ENCODE measurements at places on chromosomes 4 and X. TPM values are rescaled to one million over a fixed set of nuclear protein-coding genes. Genes with fewer than 3 reads are reported as not detected.

DNA sequence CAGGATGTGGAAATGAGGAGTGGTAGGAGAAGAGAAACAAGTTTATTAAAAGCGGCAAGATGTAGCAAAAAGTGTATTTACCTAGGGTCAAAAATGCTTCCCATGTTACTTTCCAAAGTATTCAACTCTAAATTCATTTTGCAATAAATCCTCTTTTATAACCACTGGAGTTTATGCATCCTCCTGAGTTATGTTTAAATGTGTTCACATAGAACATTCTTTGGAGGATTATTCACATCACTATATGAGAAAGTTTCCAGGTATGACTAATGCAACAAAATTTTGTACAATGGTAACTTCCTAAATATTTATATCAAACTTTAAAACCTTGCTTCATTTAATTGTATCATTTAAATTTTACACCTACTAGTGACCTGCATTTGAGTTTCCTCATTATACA lies 870.6 kb upstream of the SLIT2 start:
- H3K27ac ChIP-seq: no peak overlapping the region
- H3K27me3 ChIP-seq: no peaks in the 10 kb centered on the region
- no peaks in the 10 kb centered on the region for H3K36me3 ChIP-seq
- no peaks in the 10 kb centered on the region for H3K4me1 ChIP-seq
- no peak overlapping the region for H3K4me3 ChIP-seq

DNA sequence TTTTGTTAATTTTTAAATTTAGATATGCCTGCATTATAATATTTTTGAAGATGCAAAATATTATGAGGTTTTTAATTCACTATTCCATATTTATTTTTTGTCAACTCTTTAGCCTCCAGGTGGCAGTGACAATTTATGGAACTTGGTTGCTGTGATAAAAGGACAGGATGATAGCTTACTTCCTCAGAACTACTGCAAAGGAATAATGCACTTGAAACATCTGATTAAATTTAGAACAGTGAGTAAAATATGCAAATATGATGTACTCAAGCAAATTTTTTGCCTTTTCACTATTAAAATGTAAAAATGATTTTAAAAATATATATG lies 45.1 kb downstream of the SPATA4 start:
- H3K27ac ChIP-seq: no peak overlapping the region
- H3K4me1 ChIP-seq: no peaks in the 10 kb centered on the region
- no peaks in the 10 kb centered on the region for H3K36me3 ChIP-seq
- no peak for DNase-seq
- H3K4me3 ChIP-seq: no peak overlapping the region
- no peaks in the 10 kb centered on the region for H3K27me3 ChIP-seq

The ATP2B3 gene
- total RNA-seq: not detected

DNA sequence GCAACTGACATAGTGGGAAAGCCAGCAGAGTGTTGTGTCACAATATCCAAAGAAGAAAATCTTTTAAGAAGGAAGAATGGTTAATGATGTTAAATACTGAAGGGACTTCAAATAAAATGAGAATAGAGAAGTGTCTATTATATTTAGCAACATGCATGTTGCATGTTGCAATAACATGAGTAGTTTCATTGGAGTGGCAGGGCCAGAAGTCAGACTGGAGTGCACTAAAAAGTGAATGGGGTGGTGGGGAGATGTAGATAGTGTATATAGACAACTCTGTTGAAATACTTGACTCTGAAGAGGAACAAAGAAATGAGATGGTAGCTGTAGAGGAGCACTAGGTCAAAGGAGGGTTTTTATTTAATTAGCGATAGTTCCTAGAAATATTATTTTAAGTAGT lies 9.5 kb upstream of the AMMECR1 start:
- H3K4me1 ChIP-seq: no peaks in the 10 kb centered on the region
- no peak overlapping the region for H3K27ac ChIP-seq
- no peak for DNase-seq
- H3K27me3 ChIP-seq: no peaks in the 10 kb centered on the region

The ELF2 gene
- total RNA-seq: 63.1 TPM

DNA sequence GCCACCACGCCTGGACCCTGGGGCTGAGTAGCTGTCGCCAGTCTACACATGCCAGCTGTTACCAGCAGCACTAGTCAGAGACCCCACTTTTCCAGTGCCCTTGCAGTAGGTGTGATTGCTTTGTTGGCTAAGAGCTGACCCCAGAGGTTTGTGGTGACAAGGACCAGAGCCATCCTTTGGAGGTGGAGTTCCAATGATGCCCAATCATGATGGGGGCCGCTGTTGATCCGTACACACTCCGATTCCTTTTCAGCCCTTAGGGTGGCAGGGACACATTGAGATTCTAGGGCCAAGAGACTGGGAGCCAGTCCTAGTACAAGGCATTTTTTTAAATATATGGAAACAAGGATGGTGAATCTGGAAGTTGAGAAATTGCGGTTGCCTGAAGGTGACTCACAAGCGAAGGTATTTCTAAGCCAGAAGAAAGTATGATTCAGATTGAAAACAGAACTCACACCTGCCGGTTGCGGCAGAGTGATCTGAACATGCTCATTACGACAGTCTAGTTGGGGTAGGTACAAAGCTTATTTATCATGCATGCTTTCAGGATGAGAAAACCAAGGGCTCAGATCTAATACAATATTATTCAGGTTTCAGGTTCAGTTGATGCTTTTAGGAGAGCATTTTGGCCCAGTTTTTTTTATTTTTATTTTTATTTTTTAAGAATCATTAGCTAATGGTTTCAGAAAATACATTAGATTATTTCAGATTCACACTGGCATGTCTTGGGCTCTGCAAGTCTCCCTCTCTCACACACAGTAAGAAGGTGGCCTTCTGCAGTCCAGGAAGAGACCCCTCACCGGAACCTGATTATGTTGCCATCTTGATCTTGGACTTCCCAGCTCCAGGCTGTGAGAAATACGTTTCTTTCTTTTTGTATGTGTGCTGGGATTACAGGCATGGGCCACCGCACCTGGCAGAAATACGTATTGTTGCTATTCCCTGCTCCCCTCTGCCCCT lies 43.4 kb downstream of the SHROOM2 start:
- no peak overlapping the region for H3K27ac ChIP-seq
- no peaks in the 10 kb centered on the region for H3K36me3 ChIP-seq
- no peak for DNase-seq
- no peak overlapping the region for H3K4me3 ChIP-seq
- no peaks in the 10 kb centered on the region for H3K27me3 ChIP-seq

The SOX3 gene
- not detected for total RNA-seq

DNA sequence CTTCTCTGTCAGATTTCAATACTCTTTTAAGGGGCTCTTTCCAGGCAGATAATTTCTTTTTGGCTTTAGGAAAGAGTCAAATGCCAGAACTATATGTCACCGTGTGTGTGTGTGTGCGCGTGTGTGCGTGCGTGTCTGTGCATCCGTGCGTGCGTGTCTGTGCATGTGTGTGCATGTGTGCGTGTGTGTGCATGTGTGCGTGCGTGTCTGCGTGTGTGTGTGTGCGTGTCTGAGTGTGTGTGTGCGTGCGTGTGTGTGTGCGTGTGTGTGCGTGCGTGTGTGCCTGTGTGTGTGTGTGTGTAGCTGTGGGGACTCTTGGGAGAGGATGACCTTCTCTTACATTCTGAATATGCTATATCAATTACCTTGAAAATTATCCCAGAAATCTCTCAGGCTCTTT lies 441.6 kb downstream of the SLITRK2 start:
- H3K36me3 ChIP-seq: no peaks in the 10 kb centered on the region
- no peak overlapping the region for H3K4me3 ChIP-seq
- no peaks in the 10 kb centered on the region for H3K4me1 ChIP-seq

The PRKX gene
- 38.8 TPM for total RNA-seq

The TEX11 gene
- not detected for total RNA-seq

DNA sequence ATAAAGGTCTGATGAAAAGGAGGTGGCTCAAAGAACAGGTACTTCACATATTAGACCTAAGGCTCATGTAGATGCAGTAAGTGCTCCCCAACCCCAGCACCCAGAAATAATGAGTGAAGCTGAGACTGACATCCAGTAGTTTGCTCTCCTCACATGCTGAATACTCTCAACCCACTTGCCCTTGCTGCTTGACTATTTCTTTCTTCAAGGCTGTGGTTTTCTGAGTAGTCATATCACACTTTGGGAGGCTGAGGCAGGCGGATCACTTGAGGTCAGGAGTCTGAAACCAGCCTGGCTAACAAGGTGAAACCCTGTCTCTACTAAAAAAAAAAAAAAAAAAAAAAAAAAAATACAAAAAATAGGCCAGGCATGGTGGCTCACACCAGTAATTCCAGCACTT lies 51.5 kb upstream of the PRPS1 start:
- no peaks in the 10 kb centered on the region for H3K27me3 ChIP-seq
- no peaks in the 10 kb centered on the region for H3K36me3 ChIP-seq
- no peak for DNase-seq

GRCh38 chr4:140028676-140029517 lies 125.1 kb downstream of the MAML3 start:
- H3K27ac ChIP-seq: peak overlapping the region; percentile 0
- no peak for DNase-seq
- H3K4me1 ChIP-seq: peaks cover 3% of the 10 kb centered on the region
- H3K36me3 ChIP-seq: no peaks in the 10 kb centered on the region

DNA sequence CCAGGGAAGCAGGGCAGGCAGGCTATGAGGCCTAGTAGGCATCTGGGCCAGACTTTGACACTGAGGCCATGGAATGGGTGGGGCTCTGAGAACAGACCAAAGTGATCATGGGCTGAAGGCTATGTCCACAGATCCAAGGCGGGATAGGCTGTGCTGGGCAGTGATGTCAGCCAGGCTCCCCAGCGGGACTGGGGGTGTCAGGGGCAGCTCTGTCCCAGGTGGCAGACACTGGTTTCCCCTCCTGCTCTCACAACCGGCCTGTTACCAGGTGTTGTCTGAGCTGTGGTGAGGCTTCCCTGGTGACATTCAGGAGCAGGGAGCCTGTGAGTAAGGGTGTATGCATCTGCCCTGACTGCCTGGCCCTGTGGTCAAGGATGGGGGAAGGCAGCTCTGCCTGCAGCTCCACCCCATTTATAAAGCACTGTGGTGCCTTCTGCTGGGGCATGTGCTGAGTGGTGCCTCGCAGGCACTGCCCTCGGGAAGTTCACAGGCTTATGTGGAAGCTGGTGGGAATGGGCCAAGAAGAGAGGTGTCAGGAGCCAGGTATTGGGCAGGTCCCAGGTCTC lies 2.9 kb downstream of the IL9R start:
- no peak overlapping the region for H3K27ac ChIP-seq
- H3K27me3 ChIP-seq: no peaks in the 10 kb centered on the region
- peaks cover 17% of the 10 kb centered on the region for H3K4me1 ChIP-seq
- no peak for DNase-seq
- H3K36me3 ChIP-seq: no peaks in the 10 kb centered on the region

DNA sequence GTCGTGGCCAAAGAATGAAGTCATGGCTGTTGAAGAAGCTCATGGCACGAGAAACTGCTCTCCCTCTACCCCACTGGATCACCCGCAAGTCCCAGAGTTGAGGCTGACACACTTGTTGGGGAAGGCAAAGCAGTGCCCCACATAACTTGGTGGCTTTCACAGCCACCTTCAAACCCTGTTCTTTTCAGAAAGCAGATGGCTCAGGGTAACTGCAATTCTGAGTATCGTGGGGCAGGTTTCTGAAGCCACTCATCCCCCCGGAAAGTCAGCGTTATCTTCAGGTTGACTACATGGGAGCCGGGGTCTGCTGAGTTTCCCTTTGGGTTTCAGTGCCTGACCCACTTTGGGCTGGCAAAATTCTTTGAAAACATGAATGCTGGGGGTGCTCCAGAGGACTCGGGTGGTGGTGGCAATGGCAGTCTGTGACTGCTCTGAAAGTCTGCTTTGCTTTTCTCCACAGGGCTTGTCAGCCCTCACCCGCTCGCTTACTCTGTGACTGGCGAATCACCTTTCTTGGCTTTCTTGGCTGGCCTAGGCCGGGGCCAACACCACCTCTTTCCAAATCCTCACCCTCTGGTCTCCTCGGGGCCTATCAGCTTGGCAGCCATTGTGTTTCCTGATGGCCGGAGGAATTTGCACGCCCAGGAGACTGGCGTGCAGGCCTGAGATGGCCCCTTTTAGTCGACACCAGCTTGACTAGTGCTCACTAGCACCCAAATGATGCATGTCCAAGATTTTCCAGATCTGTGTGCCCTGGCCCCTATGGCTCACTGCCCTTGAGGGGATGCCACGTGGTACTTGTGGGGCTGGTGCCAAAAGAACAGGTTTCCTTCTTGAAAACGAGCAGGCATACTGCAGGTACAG lies 7.3 kb downstream of the PPP1R3F start:
- peak overlapping the region; percentile 89 for H3K27ac ChIP-seq
- H3K27me3 ChIP-seq: no peaks in the 10 kb centered on the region
- H3K4me3 ChIP-seq: peak overlapping the region; percentile 63
- no peak for DNase-seq
- peaks cover 82% of the 10 kb centered on the region for H3K4me1 ChIP-seq

- no peak overlapping the region for H3K4me3 ChIP-seq
- no peak overlapping the region for H3K27ac ChIP-seq
- H3K27me3 ChIP-seq: no peaks in the 10 kb centered on the region
- no peak for DNase-seq
Observed at GRCh38 chr4:85676850-85677590, 202.1 kb downstream of the ARHGAP24 start.

- DNase-seq: no peak
- peaks cover 93% of the 10 kb centered on the region for H3K4me1 ChIP-seq
- H3K36me3 ChIP-seq: peaks cover 10% of the 10 kb centered on the region
- peak overlapping the region; percentile 97 for H3K27ac ChIP-seq
- peak overlapping the region; percentile 83 for H3K4me3 ChIP-seq
- no peaks in the 10 kb centered on the region for H3K27me3 ChIP-seq
Observed at GRCh38 chr4:108135549-108136209, 33.1 kb downstream of the LEF1 start.

GRCh38 chrX:10628906-10629305 lies 8.5 kb upstream of the MID1 start:
- H3K36me3 ChIP-seq: no peaks in the 10 kb centered on the region
- H3K4me1 ChIP-seq: no peaks in the 10 kb centered on the region

DNA sequence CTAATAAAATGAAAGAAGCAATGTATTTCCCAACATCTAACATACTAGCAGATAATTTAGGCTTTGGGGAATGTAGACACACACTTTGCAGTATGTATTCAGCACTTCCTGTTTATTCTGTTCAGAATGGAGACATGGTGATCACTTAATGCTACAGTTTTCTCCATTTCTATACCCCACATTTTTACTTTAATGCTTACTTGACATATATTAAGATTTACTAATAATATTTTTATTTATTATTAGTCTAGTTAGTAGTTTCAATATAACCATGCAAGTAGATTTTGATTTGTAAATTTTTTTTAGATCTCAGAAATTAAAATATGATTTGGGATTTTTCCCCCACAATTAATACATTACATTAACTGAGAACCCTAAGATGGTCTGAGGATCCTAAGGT lies 98.4 kb downstream of the PRSS12 start:
- no peak overlapping the region for H3K27ac ChIP-seq
- H3K4me3 ChIP-seq: no peak overlapping the region
- no peaks in the 10 kb centered on the region for H3K27me3 ChIP-seq
- no peak for DNase-seq
- no peaks in the 10 kb centered on the region for H3K36me3 ChIP-seq

DNA sequence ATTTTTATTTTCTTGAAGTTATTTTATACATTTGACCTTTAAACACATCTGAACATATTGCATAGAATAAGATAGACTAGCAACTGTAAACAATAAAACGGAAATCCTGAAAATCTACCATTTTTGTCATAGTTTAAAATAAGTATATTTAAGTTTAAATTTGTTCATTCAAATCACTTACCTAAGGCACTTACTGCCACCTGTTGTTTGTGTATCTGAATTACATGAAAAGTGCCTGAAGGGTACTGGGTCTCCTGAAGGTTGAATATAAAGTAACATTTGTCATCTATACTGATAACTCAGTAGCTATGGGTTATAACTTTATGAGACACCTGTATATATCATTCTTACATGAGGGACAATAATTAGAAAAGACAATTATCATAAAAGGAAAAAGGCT lies 38.6 kb downstream of the TRPC5 start:
- no peaks in the 10 kb centered on the region for H3K36me3 ChIP-seq
- H3K4me1 ChIP-seq: no peaks in the 10 kb centered on the region
- H3K27ac ChIP-seq: no peak overlapping the region
- H3K27me3 ChIP-seq: peaks cover 7% of the 10 kb centered on the region
- H3K4me3 ChIP-seq: no peak overlapping the region

The G3BP2 gene
- 190 TPM for total RNA-seq

The CSAG3 gene
- not detected for total RNA-seq
